AG08396 (cell line): ENCODE measurements at places on chromosomes 3 and 15.

DNA sequence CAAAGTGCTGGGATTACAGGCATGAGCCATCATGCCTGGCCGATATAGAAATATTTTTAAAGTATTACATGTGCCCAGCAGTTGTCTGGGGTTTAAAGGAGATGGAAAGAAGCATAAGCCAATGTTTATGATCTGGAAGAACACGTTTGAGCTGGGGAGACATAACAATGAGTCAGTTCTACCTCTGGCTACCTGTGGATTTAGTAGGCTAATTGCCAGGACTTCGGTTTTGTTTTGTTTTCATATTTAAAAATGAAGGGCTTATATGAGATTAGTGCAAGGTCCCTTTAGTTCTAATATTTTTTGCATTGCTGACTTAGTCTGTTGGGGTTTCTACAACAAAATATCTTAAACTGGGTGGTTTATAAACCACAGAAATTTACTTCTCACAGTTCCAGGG is 22.9 kb upstream of the TNFSF10 start:
- no peak for DNase-seq

DNA sequence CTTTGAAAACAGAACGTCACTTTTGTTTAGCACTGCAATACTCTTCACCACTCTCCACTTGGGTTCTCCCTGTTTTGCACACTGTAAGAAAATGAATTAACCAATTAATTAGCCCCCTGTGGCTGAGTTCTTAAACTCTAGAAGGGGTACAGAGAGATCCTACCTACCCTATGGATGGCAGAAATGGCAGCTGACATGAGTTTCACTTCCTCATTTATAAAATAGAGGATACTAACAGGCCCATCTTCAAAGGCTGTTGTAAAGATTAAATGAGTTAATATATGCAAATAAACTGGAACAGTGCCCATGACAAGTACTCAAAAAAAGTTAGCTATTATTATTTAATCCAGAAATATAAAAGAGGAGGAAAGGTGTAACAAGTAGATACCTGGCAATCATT is 36.9 kb downstream of the SUCLG2 start:
- DNase-seq = no peak

DNA sequence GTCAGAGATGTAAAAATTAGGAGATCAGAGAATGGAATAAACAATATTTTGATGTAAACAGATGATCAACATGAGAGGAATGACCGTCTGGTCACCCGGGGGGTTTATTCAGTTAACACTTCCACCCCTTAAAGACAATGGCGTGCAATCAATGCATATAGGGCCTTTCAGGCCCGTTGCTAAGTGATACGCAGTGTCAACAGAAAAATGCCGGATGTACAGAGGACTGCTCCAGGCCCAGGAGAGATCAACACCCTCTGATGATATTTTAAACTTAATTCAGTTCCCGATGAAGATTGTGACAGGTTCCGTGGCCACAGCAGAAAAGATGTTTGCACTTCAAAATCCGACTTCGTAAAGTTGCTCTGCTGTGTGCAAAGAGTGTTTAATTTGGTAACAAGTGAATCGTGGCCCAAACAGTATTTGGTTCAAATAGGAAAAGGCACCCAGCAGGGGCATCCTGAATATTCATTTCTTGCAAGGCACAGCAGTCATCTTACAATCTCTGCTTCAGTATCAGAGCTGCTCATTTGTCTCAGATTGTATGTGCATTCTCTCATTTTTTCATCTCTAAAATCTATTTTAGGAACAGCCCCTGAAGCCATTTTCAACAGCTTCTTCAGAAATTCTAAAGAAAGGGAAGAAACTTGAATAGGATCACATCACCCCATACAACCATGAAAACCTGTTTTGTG is 72.6 kb downstream of the FOXB1 start:
- DNase-seq = no peak

- no peak for DNase-seq
Observed at GRCh38 chr3:31285833-31286486, 246.8 kb upstream of the STT3B start.

DNA sequence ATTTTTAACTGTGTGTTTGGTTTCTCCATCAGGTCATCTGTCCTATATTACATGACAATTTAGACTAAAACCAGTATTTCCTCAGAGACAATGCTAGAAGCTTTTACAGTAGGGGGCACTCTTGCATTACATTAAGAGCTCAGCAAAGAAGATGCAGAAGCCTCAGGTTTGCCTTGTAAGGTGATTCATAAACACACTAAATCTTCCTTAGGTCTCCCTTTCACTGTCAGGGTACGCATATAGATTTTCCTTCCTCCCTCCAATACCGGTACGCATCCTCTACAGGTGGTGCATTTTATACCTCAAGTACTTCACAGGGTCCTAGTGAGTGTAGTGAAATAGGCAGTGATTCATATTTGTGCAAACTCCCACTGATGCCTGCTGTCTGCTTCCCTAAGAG is 46.5 kb downstream of the CD86 start:
- DNase-seq = peak; percentile 23

DNA sequence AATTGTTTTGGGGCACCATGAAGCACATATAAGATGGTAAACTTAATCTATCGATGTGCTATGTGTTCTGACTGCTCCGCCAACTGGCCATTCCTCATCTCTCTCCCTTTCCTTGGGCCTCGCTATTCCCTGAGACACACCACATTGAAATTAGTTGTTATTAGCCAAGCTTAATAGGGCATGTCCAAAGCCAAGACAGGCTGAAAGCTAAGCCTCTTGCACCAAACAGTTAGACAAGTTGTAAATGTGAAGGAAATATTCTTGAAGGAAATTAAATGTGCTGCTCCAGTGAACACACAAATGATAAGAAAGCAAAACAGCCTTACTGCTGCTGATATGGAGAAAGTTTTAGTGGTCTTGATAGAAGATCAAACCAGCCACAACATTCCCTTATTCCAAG is 39.3 kb downstream of the C2CD4A start:
- DNase-seq = no peak

GRCh38 chr3:117708601-117709000 is 999.0 kb downstream of the TUSC7 start:
- DNase-seq = no peak

- peak; percentile 76 for DNase-seq
Observed at GRCh38 chr3:39150803-39151631, 2.4 kb downstream of the CSRNP1 start.

- no peak for DNase-seq
Observed at GRCh38 chr3:78918361-78919020, 849.3 kb downstream of the ROBO1 start.

GRCh38 chr15:25609371-25609770 is 170.5 kb upstream of the UBE3A start:
- DNase-seq = no peak

DNA sequence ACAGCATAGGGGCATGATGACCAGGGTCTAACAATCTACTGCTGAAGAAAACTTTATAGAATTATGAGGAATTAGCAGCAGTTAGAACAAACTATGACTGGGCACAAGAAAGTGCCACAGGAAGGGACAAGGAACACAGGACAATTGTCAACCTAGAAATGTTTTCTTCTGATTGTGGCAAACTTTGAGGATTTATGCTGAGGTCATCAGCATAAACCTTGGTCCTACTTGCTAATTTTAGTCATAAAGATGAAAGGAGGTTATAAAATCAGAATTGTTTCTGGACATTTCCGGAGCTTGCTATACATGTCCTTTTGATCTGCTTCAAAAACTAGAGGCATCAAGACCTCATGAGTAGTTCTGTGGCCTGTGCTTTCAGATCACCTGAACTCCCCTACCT is 446.6 kb upstream of the THBS1 start:
- DNase-seq = no peak

DNA sequence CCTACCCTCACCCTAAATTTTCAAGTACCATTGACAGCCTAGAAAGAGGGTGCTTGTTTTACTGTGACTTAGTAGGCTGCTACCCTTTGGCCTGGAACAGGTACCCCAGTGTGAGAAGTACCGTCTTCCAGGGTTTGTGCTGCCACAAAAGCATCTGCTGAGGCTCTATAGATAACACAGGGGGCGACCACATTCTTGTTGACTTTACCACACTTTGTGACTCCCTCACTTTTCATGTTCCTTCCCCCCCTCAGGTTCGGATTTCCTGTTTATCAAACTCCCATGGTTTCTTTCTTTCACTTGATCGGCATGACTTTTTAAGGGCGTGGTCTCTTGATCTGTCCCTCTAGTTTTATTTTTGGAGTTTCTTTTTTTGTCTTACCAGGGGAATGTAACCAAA is 23.5 kb downstream of the EXOG start:
- DNase-seq = no peak

DNA sequence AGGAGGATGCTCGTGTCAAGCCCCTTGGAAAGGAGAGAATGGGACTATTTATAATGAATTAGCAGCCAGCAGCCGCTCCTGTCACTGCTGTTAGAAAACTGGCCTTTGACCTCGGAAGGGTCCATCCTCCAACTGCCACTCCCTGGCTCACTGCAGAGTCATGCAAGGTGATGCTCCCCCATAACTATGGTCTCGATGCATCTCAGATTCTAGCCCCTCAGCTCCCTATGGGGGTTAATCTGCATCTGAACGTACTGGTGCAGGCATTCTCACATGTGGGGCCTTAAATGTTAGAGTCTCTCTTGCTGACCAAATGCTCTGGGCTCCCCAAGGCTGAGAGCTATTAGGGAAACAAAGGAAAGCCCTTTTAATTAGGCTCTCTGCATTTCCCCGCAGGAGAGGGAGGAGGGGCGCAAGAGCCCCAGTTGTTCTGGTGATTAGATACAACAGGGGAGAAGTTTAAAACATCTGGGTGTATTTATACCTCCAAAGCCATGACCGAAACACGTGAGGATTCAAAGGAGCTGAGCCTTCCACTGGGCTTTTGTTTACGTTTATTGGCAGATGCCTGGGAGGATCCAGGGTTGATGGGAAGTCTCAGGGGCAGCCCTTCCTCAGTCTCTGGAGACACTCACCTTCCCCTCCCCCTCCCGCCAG is 182.5 kb downstream of the OPA1 start:
- no peak for DNase-seq

GRCh38 chr3:144221761-144222160 is 250.1 kb downstream of the DIPK2A start:
- DNase-seq = no peak

- no peak for DNase-seq
Observed at GRCh38 chr15:66502491-66502890, 2.2 kb downstream of the RPL4 start.

- DNase-seq = no peak
Observed at GRCh38 chr3:97138914-97139541, 324.6 kb downstream of the EPHA6 start.

DNA sequence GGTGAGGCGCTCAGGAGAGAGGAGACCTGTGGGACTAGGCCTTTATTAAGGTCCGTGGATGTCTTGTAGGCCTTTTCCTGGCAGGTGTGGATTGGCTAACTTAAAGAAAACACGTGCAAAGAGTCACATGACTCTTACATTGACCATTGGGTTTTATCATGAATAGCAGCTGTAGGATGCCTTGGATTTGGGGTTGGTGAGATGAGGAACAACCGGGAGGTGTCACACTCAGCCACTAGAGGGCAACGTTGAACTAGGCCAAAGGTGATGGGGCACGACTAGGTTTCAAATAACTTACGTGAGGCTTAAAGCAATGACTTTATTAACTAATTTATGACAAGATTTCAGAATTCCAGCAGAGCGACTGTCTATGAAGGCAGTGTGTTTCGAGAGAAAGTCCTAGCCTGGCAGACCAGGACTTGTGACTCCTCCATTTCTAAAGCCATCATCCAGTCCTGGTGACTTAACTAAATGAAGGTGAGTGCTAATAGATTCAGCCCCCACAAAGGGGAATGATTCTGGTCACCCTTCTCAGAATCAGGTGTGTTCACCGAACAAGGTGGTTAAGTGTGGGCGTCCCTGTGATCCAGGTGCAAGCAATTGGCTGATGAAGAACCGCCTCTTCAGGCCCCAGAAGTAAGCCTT is 345.6 kb downstream of the MCTP2 start:
- DNase-seq = no peak

- no peak for DNase-seq
Observed at GRCh38 chr3:38473229-38473628, 19.5 kb downstream of the ACVR2B start.

DNA sequence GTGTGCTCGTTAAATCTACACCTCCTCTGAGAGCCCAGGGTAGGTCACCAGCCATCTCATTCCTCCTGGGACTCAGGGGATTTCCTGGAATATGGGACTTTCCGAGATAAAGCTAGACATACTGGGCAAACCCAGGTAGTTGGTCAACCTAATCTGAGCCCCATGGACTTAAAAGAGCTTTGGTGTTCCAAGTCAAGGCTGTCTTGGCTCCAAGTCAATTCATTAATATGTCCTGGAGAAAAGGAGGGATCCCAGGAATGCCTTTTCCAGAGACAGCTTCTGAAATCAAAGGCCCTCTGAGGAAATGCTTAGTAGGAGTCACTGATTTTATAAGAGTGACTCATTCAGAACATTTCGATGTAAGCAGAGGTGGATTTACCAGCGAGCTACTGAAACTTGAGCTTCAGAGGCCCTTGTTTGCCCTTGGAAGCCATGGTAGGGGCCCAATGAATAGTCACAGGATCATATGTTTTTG is 137.3 kb upstream of the UBE2E1 start:
- DNase-seq = peak; percentile 59

DNA sequence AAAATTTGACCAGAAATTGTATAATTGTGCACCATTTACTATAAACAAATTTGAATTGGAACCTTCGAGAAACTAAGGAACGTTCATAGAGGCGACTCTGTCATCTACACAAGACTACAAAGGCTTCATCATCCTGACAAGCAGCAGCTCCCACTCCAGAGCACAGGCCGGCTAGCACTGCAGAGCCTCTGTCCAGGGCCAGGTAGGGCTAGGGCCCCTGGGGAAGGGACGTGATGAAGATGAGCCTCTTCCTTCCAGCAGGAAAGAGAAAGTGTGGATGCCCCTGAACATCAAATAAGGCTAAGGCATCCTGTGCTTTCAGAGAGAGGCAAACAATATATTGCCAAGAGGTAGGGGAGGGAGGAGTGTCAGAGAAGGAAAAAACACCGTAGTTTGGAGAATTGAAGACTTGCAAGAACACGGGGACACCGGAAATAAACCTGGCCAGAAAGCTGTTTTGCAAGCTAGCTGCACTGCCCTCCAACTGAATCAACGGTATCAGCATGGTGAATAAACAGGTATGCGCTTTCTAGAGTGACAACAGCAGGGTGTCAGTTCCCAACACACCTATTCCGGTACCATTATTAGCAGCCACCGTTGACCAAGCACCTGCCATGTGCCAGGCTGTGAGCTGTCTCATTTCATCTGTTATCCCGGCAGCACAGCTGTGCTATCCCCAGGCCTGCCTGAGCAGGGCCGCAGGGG is 12.4 kb downstream of the XXYLT1 start:
- DNase-seq = no peak

DNA sequence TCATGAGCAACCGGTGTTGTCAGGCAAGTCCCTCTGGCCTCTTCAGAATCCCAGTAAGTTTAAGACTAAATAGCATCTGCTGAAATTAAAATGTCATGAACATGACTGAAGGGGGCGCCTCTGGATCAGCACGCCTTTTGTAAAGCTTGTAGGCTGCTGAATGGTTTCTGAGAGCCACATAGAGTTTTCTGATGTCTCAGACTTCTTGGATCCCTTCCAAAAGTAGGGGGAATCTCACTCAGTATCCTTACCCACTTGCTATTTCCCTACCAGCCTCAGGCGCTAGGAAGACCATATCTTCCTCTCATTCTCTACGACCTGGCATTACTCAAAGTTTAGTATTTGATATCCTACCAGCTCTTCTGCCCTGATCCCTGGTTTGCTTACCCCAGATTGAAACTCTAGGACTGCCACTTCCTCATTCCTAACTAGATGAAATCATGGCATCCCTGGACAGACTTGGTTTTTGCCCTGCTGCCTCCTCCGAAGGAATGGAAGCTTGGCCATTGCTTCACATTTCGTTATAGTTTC is 62.7 kb upstream of the CD47 start:
- DNase-seq = peak; percentile 48
